ENCODE measurements at places on chromosomes 11 and 22. TPM values are rescaled to one million over a fixed set of nuclear protein-coding genes. Genes with fewer than 3 reads are reported as not detected.

MMP12 gene
- total RNA-seq: 0.26 TPM

UBASH3B gene
- total RNA-seq: 36.0 TPM

IPO7 gene
- total RNA-seq: 140 TPM

SEC14L2 gene
- 18.2 TPM for total RNA-seq

PITPNM1 gene
- total RNA-seq: 17.0 TPM

DAGLA gene
- total RNA-seq: 2.4 TPM
